SHP77 treated with DMSO at 0.1 percent for 48 hours (cell line): ENCODE measurements at places on chromosomes 11 and 22.

- DNase-seq, result no peak
Observed at GRCh38 chr11:76762867-76763572, 20.1 kb upstream of the TSKU start.

GRCh38 chr11:4983841-4984240 lies 10.8 kb upstream of the OR51L1 start:
- DNase-seq, result no peak

- DNase-seq, result no peak
Observed at GRCh38 chr11:65556470-65557279, 1.5 kb downstream of the LTBP3 start.

DNA sequence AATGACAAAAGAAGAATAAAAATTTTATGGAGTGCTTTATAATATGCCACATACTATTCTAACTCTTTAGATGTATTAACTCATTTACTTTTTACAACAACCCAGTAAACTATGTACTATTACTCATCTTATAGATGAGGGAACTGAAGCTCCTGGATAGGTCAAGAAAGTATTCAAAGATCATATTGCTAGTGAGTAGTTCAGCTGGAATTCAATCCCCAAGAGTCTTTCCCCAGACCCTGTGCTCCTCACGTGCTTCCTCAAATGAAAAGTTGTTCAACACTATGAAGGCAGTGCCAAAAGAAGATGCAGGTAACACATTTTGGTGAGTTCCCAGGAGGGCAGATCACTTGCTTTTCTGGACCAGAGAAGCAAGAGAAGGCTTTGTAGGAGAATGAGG lies 46.8 kb downstream of the BTG4 start:
- no peak for DNase-seq

DNA sequence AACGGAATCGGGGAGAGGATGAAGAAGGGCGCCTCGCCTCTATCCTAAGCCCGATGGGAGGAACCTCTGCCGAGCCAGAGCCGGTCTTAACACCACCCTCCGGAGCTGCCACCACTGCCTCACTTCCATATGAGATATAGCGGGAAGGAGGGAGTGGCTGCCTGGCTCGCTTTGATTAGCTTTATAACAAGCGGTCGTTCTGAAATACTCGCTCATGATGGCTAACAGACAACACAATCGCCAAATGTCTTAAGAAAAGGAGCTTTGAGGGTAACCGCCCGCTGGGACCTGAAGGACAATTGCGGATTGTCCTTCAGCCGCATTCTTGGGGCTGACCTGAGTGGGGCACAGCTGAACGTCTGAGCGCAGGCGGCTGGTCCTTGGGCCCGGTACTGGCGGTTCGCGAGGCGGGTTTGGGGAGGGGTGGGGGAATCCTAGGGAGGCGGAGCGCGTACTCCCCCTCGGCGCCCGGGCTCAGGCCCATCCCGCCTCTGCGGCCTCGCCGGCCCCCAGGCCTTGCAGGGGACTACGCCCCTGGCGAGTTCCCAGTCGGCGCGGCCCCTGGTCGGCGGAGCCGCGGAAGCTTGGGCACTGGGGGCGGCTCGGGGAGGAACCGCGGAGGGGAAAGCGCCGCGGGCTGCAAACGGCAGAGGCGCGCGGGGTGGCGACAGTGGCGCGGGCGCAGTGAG lies at the start of gene PLAAT5:
PLAAT5 (minus strand) TSS at position 617 of the 689 bp plus-strand sequence; CDS start at position 484, 133 bp downstream.
- DNase-seq, result no peak

DNA sequence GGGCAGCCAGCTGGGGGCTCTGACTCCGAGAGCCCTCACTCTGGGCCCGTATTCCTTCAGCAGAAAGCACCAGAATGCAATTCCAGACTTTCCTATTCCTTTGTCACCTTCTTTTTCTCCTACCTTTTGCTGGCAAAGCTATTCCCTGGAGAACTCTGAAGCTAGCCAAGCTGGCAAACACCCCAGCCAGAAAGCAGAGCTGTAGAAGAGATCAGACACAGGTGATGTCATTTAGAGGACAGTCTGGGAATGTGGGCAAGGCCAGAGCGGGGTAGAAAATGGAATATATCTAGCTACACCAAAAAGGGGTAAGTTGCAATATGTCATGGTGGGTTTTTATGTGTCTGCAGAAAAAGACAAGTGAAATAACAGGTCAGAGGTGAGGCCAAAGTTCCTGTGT lies 205.1 kb downstream of the NXPE2 start:
- no peak for DNase-seq

DNA sequence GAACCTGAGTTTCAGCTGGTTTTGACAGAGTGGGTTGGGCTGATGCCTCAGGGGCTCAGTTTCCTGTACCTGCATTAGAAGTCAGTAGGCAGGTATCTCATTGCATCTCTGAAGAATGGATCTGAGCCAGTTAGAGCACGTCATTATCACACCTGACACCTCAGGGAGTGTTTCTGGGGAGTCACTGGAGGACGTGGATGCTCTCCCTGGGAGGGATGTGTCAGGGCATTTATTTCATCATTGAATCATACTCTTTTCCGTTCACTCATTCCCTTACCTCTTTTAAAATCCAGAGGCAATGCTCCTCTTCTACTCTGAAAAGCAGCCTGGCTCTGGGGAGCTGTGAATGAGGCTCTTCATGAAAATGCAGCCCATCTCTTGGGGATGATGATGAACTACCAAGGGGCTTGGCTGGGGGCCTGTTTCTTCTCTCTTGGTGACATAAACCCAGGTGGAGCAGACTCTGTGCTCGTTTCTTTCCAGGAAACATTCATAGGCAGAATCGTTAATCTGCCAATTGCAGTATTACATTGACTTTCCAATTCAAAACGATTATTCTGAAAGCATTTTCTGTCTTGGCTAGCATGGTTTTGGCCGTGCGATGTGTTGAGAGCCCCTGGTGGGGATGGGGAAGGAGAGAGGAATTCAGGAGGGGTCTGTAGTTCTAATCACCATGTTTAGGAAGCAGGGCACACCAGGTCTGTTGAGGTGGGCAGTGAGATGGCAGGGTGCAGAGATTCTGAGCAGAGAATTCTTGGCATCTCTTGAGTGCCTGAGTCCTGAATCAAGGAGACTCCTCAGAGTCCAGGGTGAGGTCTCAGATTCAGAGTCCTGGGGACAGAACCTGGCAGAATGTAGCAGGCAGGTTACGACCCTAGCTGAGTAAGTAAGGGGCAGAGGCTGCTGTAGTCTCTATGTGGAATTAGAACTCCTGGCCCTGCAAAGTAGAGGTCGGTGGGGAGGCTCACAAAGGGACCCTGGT lies 12.6 kb downstream of the PARVA start:
- no peak for DNase-seq

DNA sequence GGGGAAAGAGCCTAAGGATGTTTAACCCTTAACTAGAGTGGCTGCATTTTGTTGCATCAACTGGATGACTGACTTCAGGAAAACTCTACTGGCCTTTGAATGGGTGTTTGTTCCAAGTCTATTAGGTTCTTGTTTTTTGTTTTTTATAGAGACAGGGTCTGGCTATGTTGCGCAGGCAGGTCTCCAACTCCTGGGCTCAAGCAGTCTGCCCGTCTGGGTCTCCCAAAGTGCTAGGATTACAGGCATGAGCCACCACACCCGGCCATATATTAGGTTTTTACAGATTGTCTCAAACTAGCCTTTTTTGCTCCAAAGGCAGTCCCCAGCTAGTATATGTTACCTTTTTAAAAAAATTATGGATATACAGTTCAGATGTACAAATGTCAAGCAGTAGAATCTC lies 1.1 kb downstream of the SMARCB1 start:
- no peak for DNase-seq

GRCh38 chr22:39943953-39944872 lies 16.0 kb upstream of the TMA7B start:
- DNase-seq, result no peak

GRCh38 chr11:68569357-68569756 lies 108.8 kb downstream of the PPP6R3 start:
- no peak for DNase-seq

GRCh38 chr22:22892096-22893052 lies 4.8 kb downstream of the IGLL5 start:
- no peak for DNase-seq

DNA sequence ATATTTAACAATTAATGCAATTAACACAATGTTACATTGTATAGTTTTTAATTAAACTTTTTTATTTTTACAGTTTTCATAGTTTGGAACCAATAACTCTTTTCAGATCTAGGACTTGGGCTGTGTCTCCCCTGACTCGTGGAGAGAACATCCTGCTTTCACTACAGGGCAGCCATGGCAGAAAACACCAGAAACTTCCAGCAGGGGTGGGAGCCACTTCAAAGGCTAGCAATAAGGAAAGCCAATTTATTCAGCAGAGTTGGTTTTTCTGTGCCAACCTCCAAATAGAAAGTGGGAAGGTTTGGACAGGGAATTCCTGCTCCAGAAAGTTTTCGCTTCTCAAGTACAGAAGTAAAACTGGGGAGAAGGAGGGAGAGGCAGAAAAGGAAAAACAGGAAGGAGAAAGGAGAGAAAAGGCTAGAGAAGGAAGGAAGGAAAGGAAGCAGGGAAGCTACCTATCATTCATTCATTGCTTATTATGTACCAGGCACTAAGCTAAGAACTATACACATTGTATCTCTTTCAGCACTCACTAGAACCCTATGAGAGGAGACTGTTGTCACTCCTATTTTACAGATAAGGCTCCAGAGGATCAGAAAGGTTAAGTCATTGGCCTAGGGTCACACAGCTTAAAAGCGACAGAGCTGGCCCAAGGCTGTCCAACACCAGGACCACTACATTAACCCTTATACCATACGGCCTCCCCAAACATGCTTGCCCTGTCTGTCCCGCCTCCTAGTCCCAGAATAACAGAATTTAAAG lies 54.8 kb upstream of the CREB3L1 start:
- DNase-seq, result no peak

- DNase-seq, result no peak
Observed at GRCh38 chr11:36453678-36454077, 56.4 kb downstream of the TRAF6 start.

DNA sequence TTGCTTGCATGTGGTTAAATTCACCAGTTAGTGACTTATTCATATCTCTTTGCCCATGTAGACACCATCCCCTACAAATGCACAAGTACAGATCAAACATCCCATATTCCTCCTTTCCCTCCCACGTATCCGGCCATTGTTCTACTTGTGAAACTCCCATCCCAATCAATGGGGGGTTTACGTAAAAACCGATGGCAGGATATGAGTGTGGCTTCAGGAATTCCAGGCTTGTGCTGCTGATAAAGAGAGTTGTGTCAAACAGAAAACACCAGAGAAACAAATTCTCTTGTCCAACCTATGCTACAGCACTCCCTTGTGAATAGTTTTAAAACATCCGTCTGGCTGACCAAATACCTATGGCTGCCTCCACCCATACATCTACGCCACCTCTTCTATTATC lies 15.5 kb downstream of the FLI1 start:
- DNase-seq, result no peak

DNA sequence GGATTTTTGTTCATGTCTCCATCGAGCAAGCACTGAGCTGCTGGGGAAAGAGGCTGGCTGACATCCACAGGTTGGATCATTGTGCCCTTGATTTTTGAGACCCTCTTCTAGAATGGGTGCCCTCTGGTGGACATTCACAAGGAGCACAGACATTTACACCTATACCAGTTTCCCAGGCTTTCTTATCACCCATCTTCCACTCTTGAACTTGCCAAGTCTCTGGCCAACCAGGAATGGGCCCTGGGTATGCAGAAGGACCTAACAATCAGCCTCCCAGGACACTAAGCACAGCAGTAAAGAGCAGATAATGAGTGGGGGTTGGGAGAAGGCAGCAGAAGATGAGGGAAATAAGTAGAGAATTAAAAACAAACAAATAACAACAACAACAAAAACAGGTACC lies 5.7 kb upstream of the INTS4 start:
- peak; percentile 74 for DNase-seq

DNA sequence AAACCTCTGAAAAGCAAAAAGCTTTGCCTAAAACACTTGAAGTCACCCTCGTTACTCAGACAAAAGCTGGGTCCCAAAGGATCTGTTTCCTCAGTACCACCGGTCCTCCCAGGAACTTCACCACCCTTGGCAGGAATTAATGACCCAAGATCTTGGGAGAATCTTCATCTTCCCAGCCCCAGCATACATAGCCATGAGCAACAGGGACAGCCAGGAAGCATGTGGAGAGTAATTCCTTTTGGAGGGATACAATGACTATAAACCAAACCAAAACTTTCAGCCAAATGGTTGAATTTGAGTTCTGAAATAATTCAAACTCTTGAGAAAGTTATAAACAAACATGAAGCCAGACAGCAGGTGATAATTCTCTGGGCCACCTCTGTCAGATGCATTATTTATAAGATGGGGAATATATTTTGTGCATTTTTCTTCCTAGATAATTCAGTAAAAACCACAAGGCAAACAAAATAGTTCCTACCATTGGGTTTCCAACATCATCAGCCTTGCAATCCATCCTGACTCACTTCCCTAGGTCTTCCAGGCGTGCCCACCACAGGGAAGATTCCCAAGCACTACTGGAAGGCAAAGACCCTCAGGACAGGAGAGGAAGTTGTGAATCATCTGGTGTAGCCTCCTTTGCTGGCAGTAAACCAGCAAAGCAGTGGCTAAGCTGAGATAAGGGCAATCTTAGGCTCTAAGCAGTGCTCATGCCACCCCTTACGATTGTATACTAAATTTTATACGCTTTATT lies 71.7 kb upstream of the DRD2 start:
- DNase-seq, result no peak

DNA sequence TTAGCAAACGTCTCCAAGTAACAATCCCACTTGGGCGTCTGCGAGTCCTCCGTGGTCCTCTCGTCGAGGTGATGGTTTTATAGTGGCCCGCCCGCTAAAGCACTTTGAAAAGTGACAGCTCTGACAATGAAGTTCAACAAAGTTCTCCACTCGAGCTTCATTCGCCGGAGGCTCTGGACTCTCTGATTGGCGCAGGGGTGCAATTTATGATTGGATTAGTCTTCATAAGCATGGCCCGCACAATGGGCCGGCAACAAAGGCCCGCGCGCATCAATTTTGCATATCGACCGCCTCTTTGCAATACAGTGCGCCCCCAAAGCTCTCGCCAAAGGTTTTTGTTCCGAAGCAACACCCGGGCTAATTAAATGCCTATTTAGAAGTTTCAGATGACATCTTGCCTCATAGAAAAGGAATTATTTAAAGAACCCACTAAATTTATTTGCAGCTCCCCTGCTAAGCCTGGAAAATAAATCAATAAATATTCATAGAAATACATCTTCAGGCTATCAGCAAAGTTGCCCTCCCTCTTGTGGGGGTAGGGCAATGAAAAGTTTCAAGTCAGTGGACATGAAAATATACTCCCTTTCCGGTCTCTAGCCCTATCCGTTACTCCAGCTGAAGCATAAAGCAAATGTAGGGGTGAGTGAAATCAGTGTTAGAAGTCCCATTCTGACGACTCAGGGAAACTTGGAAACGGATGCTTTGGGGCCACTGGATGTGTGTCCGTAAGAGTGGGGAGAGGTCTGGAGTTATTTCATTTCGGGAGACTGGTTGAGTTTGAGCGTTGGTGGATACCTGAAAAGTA lies at the start of gene DBX1:
DBX1 (minus strand) TSS at position 51 of the 805 bp plus-strand sequence. CDS start 151 bp downstream, outside the sequence.
- DNase-seq, result no peak
